HTR-8/SVneo (cell line): ENCODE measurements at places on chromosomes 11 and 22.

DNA sequence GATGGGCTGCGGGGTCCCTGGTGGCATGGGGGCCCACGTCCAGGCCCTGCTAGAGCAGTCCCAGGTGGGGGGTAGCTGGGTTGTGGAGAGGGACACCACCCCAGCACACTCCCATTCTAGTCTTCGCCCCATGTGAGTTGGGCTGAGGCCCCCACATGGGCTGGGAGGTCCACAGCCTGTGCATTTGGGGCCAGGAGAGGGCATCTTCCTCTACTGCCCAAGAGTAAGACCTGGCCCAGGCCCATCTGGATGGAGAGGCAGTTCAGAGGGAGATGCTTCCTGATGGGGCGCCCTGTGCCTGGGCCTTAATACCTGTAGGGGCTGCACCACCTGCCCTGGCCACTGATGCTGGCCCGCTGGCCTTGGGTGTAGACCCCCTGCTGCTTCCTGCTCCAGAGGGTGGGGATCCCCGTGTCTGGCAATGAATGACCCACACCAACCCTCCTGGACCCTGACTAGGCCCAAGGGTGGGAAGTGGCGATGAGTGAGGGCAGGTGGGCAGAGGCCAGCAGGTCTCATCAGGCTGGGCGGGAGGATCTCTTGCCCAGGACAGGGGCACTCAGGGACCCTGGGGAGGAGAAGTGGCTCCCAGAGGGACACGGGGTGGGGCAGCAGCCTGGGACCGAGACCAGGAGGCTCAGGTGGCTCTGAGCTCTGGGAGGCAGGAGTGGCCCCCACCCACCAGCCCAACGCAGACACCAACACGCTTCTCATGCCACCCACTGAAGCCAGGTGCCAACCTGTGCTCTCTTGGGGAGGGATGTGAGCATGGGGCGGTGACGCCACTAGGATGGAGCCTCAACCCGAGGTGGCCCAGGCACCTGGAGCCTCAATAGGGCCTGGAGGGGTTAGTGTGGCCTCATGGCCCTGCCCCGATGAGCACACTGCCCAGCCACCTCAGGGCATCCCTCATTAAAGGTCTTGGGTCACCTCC lies 17.4 kb upstream of the GNB1L start:
- DNase-seq, result no peak

DNA sequence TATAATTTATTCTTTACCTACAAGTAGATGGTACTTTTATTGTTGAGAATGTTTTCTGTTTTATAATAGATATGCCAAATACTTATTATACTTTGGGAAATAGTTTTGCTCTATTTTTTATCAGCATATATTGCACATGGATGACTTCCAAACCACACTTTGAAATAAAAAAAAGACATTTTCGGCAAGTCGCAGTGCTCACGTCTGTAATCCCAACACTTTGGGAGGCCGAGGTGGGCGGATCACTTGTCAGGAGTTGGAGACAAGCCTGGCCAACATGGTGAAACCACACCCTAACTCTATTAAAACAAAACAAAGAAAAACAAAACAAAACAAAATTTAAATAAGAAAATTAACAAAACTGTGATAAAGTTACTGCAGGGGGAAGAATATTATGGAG lies 983.9 kb upstream of the CNTN5 start:
- no peak for DNase-seq

DNA sequence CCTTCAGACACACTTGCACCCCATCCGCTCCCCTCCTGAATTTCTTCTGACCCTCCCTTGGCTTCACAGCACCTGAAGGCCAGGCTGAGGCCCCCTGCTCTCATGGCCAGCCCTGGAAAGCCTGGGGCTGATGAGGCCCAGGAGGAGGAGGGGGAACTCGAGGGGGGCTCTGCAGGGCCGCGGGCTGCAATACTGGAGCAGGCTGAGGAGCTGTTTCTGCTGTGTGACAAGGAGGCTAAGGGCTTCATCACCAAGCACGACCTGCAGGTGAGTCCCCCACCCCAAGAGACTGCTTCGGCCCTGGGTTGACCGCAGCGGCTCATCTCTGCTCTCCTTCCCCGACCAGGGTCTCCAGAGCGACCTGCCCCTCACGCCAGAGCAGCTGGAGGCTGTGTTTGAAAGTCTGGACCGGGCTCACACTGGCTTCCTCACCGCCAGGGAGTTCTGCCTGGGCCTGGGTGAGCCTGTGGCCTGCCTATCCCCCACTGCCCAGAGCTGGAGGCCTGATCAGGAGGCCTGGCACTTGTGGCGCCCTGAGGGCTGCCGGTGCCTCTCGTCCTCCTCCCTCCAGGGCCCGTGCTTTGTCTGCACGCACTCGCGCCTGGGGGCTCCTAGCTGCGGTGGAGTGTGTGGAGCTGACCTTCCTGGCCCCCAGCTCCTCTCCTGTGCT lies 922 bp downstream of the CRACR2B start:
- no peak for DNase-seq

- no peak for DNase-seq
These were observed 74.2 kb upstream of the ZBED5 start for GRCh38 chr11:10931761-10932670.

- DNase-seq, result peak; percentile 11
These were observed 11.6 kb upstream of the ALKBH3 start for GRCh38 chr11:43868852-43869567.

- no peak for DNase-seq
These were observed 24.1 kb upstream of the KRTAP5-7 start for GRCh38 chr11:71502871-71503435.

DNA sequence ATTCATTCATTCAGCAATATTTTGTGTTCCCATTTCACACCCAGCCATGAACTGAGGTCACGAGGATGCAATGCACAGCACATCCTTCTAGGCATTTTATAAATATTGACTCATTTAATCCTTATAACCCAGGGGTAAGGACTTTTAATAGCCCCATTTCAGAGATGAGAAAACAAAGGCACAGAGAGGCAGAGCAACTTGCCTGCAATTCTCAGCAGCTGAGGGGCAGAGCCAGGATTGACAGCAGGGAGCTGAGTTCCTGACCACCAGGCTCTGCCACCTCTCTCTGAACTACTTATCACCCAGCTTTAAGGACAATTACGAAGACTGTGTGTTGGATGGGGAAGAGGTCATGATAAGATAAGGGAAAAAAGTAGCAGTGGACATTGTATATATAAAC lies 12.8 kb upstream of the FGF3 start:
- DNase-seq, result no peak

DNA sequence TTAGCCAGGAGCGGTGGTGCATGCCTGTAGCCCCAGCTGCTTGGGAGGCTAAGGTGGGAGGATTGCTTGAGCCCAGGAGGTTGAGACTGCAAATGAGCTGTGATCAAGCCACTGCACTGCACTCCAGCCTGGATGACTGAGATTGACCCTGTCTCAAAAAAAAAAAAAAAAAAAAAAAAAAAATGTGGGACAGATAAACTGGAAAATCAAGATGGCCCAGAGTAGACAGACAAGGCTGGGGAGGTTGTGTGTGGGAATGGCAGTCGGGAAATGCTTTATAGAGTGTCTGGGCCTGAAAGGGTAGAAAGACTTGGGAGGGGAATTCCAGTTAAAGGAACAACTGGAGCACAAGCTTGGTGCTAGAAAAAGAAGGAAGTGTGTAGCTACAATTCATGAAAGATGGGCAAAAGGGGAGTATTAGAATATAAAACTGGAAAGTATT lies 18.2 kb upstream of the WDR74 start:
- DNase-seq, result no peak

- DNase-seq, result no peak
These were observed 604.9 kb downstream of the BUD13 start for GRCh38 chr11:116167706-116168458.

DNA sequence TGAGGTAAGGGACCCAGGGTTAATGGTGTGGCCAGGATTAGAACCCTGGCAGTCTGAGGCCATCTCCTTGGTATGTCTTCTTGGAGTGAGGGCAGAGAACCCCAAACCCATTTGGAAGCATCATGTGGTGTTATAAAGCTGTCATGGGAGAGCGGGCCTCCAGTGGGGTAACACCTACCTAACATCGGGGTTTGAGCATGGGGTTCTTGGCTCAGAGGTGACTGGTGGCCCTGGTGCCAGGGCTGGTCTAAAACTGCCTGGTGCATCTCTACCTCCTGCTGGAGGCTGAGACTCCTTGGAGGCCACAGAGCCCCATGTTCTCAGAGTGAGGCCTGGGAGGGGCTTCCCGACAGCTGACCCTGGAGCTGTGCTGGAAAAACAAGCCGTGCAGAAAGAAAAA lies 4.5 kb downstream of the PRDM11 start:
- DNase-seq, result no peak

DNA sequence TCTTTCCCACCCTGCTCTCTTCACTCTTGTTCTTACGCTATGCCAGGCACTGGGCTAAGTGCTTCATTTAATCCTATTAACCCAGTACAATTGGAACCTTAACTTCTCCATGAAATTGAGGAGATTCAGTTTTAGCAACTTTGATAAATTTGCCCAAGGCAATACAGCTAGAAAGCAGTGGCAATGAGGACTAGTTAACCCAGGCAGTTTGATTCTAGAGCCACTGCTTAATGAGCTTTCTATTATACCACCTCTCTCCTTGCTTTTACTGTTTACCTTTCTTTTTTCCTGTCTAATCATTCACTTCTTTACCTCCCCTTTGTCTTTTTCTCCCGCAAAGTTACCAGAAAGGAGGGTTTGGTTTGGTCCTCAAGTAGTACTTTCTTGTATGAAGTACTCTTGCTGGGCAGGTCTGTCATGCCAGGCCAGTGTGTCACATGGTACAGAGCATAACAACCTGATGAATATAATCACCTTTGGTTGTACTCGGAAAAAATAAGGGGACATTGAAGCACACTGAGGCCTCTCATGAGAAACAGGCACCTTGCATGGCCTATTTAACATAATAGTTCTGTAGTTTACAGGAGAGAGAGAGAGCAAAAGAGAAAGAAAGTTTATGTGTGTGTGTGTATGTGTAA lies 70.6 kb downstream of the PDHX start:
- no peak for DNase-seq

DNA sequence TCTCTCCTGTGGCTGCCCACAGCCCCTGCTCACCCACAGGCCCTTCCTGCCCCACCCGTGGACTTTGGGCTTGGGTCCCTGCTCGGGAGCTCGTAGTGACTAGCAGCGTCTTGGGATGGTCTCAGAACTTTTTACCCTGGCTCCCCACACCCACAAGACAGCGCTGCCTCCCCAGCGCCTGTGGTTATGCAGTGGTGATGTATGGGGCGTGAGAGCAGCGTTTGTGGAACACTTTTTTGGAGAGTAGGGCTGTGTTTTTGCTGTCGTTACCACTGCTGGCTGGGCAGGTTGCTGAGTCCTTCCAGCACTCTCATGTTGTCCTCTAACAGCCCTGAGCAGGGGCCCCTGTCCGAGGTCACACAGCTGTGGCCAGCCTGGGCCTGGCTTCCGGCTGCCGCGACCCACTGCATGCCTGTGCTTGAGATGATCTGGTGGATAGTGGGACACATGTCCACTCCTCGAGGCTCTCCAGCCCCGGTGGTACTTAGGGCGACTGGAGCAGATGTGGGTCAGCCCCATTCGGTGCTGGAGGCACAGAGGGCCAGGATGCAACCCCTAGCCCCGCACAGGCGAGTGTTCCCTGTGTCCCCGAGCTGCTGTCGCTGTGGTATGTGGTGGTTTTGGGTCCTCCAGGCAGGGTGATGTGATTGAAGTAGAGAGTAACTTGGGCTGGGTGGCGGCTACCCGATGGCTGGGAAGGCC lies 7.1 kb upstream of the GRAMD4 start:
- DNase-seq, result no peak

DNA sequence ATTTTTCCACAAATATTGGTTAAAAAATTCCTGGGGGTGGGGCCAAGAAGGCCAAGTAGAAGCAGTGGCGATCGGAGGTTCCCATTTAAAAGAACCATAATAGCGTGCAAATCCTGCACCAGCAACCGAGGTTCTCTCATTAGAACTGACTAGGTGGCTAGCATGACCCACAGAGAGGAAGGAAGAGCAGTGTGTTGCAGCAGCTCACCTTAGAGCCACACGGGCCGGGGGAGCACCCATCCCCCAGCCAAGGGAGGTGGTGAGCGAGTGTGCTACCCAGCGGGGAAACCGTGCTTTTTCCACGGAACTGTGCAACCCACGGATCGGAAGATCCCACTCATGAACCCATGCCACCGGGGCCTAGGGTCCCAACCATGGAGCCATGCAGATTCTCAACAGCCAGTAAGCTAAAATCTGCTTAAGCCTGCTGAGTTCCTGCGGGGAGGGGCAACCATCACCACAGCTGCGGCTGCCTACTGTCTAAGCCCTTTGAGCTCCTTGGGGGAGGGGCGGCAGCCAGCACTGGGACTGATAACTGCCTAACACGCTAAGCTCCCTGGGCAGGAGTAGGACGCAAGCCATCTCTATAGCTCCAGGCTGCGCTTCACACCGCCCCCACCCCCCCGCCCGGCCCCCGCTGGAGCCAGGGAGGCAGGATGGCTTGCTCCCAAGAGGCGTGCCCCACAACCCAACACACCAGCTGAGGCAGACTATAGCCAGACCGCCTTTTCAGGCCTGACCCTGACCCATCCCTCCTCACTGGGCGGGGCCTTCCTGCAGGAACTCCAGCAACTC lies 21.0 kb upstream of the HTATIP2 start:
- DNase-seq, result no peak

DNA sequence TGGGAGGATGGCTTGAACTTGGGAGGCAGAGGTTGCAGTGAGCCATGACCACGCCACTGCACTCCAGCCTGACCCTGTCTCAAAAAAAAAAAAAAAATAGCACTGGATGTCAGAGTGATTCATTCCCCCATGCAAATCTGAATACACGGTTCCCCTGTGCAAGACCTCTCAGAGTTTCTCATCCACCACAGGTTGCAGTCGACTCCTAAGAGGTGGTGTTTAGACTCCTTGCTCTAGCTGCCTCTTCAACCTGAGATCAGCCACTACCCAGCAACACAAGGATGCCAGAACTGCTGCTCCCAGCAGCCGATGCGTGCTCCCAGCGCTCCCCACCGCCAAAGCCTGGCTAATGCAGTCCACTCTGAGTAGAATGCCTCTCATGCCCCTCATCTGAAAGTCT lies 97.5 kb downstream of the PARVA start:
- DNase-seq, result no peak

- DNase-seq, result no peak
These were observed 2190.5 kb upstream of the RAG2 start for GRCh38 chr11:38788561-38788960.

DNA sequence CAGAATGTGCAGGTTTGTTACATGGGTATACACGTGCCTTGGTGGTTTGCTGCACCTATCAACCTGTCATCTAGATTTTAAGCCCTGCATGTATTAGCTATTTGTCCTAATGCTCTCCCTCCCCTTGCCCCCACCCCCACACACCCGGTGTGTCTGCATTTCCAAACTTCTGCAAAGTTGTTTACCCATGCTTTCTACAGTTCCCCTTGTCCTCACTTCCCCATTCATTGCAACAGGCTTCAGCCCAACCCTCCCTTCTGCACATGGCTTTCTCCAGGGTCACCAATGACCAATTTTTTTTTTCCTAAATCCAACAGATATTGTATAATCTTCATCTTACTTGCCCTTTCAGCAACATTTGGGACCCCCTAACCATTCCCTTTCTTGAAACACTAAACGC lies 32.0 kb upstream of the NUP50 start:
- no peak for DNase-seq

- DNase-seq, result no peak
These were observed 1.2 kb downstream of the SLC37A4 start for GRCh38 chr11:119029340-119030028.

GRCh38 chr11:45390407-45390806 lies 104.3 kb upstream of the SYT13 start:
- no peak for DNase-seq
